ENCODE measurements at places on chromosomes 7 and 10.

GRCh38 chr10:18610517-18610916, 40.9 kb downstream of the NSUN6 start:
- peak; percentile 55 for DNase-seq

DNA sequence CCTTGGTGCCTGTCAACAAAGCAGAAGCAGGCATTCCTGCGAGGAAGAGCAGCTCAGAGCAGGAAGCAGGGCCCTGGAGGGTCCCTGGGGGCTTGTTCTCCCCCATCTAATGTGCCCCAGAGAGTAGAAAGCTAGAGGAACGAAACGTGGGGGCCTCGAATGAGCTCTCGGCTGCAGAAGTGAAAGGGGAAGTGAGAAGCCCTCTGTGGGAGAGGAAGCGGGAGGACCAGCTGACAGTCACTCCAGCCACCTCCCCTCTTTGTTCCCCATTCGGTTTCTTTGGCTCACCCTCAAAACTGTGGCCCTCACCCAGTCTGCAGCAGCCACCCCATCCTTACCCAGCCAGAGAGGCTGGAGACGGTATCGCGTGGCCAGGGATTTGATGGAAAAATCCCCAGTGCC, 25.0 kb downstream of the C10orf105 start:
- DNase-seq: no peak

GRCh38 chr10:69073026-69073425, 14.9 kb upstream of the SRGN start:
- DNase-seq: no peak

DNA sequence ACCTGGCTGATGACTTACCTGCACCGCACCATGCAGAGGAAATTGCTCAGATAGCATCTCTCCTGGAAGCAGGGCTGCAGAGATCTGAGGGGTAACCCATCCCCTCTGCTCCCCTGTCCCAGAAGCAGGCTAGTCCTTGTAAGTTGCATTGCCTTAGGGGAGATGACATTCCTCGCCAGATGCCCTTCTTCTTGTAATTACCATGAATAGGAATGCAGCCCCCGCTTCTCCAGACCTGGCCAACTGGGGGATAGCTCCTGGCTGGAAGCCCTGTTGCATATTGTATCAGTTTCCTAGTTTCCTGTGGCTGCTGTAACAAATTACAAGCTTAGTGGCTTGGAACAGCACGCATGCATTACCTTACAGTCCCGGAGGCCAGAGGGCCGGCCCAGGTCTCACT, 47.5 kb upstream of the EN2 start:
- DNase-seq: no peak

- no peak for DNase-seq
These were observed 87.7 kb upstream of the PRKCQ start for GRCh38 chr10:6667679-6668270.

DNA sequence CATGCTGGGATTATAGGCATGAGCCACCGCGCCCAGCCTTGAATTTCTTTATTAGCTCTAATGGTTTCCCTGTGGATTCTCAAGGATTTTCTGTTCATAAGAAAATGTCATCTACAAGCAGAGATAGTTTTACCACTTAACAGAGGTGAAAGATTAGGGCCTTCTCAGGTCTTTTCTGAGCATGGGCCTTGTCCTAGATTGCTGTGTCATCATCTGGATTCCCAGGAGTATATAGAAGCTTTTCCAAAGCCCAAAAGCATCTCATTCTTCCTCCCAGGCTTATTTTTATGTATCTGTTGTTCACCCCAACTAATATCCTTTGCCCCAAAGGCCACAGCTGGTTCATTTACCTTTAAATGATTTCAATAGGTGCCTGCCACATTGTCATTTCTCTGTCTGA, 13.7 kb upstream of the ZNF248 start:
- DNase-seq: no peak

- no peak for DNase-seq
These were observed 285.1 kb upstream of the SP8 start for GRCh38 chr7:21071561-21072501.
